ENCODE measurements at places on chromosomes 11 and 22.

- peak; percentile 93 for DNase-seq
Observed at GRCh38 chr11:61254403-61255025, 13.5 kb downstream of the PGA5 start.

DNA sequence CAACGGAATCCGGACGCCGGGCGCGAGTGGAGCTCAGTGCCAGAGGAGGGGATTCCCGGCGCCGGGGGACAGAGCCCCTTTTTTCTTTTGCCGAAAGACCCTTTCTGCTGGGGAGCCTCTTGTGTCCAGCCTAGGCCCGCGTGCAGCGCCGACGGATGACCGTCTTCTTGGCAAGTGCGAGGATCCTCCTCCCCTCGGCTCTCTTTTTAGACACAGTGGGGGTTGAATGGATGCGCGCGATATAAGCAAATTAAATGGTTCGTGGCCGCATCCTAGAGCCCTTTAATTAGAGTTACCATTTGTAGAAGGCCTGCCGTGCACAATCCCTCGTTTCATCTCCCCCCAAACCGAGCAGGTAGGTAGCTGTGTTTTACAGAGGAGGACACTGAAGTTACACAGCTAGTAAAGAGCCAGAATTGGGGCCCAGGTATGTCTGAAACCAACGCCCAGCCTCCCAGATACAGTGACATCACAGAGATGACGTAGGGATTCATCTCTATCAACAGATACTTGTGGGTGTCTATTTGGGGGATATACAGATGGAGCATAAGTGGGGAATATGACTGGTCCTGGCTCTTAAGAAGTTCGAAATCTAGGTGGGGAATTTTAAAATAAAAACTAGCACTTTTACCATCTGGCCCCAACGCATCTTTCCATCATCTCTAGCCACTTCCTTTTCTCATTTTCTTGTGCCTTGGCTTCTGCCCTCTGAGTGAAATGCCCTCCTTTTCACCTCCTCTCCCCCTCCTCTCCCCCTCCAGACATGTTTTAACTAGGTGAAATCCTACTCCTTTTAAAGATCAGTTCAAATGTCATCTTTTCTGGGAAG lies 875 bp downstream of the TCP11L1 start:
- no peak for DNase-seq

- DNase-seq, result no peak
Observed at GRCh38 chr22:19002684-19003038, 66.6 kb upstream of the PRODH start.

DNA sequence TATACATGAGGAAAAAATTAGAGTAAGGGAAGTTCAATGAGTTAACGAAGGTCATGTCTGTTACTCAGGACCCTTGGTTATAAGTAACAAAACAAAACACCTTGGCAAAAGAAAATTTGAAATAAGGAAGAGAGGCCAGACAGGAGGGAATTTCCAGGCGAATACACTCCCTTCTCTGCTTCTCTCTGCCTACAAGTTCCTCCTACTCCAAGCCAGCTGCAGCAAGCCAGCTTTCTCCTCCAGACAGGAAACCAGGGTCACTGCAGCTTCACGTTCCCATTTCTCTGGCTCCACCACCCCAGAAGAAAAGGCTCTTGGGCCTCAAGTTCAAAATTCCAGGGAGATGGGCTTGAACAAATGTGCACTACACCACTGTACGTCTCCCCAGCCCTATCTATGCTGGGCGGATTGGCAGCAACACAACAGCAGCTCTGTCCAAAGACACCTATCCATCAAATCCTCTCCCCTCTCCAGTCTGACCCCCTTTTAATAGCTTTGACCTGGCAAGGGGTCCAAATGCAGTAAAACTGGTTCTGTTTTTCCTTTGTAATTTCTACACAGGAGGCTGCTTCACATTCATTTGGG lies 27.7 kb downstream of the SMCO4 start:
- no peak for DNase-seq

DNA sequence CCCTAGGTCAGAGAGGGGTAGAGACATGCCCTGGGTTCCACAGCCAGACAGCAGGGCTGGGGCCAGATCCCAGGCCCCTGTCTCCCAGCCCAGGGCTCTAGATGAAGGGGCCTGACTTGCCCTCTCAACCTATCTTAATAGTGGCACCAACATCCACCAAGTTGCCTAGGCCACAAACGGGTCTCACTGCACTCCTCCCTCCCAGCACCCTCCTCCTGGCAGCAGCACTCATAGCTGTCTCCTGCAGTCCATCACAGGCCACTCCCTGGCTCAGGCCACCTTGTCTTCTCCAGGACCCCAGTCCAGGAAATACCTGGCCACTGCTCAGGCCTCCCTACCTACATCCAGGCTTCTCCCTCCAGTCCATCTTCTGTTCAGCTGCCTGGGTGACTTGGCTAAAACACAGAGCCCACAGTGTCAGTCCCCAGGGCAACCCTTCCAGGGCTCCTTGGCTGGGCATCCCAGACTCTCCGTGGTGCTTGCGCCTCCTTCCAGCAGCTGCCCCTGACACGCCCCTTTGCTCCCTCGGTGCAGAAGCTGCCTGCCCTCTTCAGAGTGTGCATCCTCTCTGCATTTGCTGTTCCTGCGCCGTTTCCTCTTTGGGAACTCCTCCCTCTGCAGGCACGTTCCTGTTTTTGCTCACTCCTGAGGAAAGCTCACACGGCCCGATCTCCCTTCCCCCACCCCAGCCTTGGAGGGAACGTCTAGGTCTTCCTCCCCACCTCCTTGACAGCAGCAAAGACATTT lies 40.5 kb downstream of the LRRC32 start:
- DNase-seq, result no peak

GRCh38 chr11:95544095-95544856 lies 245.3 kb downstream of the FAM76B start:
- DNase-seq, result no peak
